ENCODE measurements at places on chromosomes 12 and 14.

DNA sequence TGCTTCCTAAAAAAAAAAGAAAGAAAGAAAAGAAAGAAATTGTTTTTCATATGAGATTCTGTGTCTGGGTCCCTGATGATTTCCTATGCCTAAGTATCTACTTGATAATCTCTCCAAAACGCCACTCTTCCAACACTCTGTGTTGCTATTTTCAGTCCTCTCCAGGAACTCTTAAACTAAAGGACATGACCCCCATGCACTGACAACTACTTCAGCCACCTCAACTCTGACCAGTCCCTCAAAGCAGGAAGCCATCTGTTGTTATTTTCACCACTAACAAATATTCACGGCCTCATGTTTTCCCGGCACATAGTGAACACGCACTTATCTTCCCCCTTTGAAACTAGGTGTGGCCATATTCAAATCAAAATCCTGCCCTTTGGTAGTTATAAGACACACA lies 259.3 kb downstream of the PPFIA2 start:
- no peak for DNase-seq

- no peak for DNase-seq
These were observed 16.7 kb downstream of the CLSTN3 start for GRCh38 chr12:7146906-7147305.

- DNase-seq: no peak
These were observed 198.0 kb downstream of the FOXN3 start for GRCh38 chr14:89219051-89219450.

DNA sequence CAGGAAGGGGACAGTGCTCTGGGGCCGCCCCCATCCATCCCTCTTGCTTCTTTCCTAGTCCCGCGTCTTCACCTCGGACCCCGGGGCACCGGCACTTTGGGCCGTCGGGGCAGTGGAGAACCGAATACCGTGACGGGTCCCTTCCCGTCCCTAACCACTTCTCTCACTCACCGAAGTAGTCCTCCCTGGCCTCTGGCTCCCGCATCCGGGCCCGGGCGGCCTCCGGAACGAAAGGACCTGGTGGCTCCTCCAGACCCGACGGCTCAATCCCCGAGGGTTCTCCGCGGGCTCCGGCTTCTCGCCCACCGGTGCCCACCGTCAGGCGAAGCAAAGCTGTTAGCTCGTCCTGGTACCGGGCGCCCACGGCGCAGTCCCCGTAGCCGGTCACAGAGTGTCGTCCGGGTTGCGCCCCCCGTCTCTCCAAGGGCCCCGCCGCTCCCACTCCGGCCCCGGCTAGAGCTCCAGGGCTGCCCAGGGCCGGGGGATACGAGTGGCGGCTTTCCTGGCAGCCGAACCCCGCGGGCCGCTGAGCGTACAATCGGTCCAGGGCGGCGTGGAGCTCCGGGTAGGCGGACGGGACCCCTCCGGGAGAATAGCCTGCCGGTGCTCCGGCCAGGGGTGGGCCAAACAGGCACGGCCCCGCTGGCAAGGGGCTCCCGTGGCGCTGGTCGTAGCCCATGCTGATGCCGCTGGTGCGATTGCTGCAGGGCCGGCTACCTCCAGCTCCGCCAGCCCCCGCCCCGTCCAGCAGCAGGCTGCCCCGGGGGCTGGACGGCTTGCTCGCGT lies 1.1 kb downstream of the AJUBA start:
- no peak for DNase-seq

GRCh38 chr12:89289720-89290119 lies 62.6 kb downstream of the DUSP6 start:
- DNase-seq: no peak

GRCh38 chr14:35878272-35879150 lies 52.4 kb downstream of the BRMS1L start:
- no peak for DNase-seq

GRCh38 chr12:122282061-122282460 lies 15.8 kb upstream of the VPS33A start:
- no peak for DNase-seq

GRCh38 chr12:65902500-65902899 lies 78.2 kb downstream of the HMGA2 start:
- DNase-seq: peak; percentile 62

- no peak for DNase-seq
These were observed 4.8 kb downstream of the RNU4-2 start for GRCh38 chr12:120286768-120287490.

GRCh38 chr12:7602277-7602676 lies 63.4 kb downstream of the APOBEC1 start:
- DNase-seq: no peak

DNA sequence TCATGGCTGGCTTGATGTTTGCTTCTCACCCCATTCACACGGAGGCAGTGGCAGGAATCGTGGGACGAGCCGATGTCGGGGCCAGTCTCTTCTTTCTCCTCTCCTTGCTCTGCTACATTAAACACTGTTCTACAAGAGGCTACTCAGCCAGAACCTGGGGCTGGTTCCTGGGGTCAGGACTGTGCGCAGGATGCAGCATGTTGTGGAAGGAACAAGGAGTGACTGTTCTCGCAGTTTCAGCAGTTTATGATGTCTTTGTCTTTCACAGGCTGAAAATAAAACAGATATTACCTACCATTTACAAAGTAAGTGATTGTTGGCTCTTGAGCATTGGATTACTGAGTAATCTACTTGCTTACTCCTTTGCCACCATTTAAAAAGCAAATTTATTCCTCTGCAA lies 170.6 kb downstream of the TMTC2 start:
- no peak for DNase-seq

DNA sequence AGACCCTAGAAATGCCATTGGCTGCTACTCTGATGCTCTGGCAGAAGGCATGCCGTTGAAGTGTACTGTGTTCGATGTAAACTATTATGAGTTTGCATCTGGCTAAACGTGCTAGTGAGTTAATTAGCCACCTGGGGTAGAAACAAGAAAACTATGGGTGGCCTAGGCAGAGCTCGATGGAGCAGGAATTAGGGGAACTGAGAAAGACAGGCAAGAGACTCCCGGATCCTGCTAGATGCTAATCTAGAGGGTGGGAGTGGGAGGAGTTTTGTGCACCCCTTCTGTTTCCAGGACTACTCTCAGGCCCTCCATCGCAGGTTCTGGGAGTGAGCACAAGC lies 32.0 kb downstream of the TMEM63C start:
- DNase-seq: no peak

- no peak for DNase-seq
These were observed 64.8 kb upstream of the BDKRB2 start for GRCh38 chr14:96139879-96140278.

GRCh38 chr12:11158885-11159444 lies 12.0 kb upstream of the SMIM10L1 start:
- DNase-seq: no peak

GRCh38 chr14:103279142-103280025 lies 54.7 kb upstream of the EIF5 start:
- DNase-seq: no peak

- no peak for DNase-seq
These were observed 779.7 kb upstream of the FLRT2 start for GRCh38 chr14:84750284-84750683.

DNA sequence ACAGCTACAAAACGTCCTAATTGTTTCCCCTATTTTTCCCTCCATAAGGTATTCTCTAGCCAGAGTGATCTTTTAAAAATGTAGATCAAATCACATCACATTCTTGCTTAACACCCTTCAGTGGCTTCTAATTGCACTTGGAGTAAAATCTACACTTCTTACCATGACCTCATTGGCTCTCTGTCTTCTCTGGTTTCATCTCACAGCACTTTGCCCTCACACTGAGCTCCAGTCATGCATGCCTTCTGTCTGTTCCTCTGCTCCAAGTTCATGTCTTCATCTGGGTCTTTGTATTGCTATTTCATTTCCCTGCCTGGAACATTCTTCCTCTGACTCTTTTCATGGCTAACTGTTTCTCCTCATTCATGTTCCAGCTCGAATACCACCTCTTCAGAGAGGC lies 220.4 kb upstream of the GARIN6 start:
- peak; percentile 11 for DNase-seq

- DNase-seq: no peak
These were observed 1126.1 kb downstream of the TMEM121 start for GRCh38 chr14:106652494-106652893.

- no peak for DNase-seq
These were observed 10.6 kb downstream of the BBS10 start for GRCh38 chr12:76337583-76337982.

- peak; percentile 2 for DNase-seq
These were observed 624.1 kb upstream of the FOXG1 start for GRCh38 chr14:28142400-28143015.

GRCh38 chr12:49089821-49090773 lies 4.5 kb downstream of the DHH start:
- DNase-seq: no peak

DNA sequence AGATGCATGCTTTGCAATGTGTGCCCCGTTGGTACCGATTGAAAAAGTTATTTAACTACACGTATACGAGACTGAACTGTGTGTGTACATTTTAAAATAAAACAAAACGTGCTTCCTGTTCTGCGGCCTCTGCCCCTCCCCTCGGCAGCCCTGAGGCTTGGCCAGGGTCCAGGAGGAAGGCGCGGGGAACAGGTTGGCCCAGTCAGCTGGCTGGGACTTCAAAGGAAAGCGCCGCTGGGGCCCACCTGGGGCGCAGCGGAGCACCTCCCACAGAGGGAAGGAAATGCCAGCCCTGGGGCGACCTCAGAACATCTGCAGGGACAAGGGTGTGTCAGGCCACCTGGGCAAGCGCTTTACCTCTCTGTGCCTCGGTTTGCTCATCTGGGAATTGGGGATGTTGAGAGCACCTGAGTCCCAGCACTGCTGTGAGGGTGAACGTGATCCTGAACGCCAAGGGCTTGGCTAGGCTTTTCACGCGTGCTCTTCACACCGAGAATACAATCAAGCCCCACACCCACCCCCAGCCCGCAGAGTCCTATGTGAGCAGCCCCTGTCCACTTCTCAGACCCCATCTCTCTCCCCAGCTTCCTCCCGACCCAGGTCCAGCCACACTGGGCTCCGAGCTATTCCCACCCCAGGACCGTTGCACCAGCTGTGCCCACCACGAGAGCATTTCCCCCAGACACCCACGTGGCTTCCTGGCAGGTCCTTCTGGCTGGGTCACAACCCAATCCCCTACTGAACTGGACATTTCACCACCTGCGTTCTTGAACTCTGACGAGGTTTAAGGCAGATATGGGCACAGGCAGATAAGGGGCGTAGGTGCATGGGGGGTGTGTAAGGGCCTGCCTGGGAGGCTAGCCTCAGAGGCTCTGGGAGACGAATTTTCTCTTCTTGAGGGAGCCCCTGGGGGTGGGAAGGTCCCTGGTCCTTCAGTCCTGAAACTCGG lies 41.9 kb upstream of the NCOR2 start:
- DNase-seq: peak; percentile 86

DNA sequence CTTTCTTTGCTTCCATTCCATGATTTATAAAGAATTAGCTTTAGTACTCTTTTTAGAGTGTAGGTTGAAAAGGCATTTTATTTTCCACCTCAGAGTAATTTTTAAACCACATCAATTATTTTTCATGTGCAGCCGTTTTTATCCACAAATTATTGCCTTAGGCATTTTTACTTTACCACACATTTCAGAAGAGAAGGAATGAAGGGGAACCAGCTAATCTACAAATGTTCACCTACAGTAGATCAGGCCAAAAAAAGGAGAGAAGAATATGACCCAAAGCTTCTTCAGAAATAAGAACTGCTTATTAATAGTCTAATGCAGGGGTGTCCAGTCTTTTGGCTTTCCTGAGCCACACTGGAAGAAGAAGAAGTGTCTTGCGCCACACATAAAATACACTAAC lies 19.8 kb upstream of the NTN4 start:
- no peak for DNase-seq

DNA sequence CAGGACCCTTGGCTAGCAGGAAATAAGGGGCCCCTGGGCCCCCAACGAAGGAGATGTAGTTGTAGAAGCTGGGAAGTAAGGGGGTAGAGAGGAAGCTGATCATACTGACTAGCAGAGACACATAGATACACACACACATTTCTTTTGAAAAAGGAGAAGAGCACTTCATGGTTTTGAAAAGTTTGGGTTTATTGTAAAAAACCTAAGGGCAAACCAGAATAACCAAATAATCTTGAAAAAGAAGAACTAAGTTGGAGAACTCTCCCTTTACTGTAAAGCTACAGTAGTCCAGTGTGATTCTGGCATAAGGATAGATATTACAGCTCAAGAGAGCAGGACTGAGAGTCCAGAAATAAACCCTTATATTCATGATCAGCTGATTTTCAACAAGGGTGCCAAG lies 5.8 kb upstream of the HCAR3 start:
- DNase-seq: no peak

DNA sequence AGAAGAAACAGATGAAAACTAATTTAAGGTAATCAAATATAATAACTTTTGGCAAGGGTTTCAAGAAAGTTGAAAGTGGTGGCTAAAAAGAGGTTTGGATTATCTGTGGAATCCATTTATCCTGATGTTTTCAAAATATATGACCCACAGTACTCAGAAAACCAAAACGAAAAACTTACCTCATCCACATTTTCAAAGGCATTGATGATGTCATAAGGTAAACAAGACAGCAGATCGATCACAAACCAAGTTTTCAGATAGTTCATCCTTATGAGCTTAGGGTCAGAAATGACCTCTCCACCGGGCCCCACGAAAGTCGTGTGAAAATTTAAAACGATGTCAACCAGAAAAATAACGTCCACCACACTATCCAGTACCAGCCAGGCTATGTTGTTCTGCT lies 64.6 kb downstream of the KCNH5 start:
- no peak for DNase-seq

GRCh38 chr14:30966415-30967363 lies 58.8 kb upstream of the AP4S1 start:
- no peak for DNase-seq

GRCh38 chr14:24432259-24433131 lies 2.7 kb downstream of the KHNYN start:
- DNase-seq: no peak

DNA sequence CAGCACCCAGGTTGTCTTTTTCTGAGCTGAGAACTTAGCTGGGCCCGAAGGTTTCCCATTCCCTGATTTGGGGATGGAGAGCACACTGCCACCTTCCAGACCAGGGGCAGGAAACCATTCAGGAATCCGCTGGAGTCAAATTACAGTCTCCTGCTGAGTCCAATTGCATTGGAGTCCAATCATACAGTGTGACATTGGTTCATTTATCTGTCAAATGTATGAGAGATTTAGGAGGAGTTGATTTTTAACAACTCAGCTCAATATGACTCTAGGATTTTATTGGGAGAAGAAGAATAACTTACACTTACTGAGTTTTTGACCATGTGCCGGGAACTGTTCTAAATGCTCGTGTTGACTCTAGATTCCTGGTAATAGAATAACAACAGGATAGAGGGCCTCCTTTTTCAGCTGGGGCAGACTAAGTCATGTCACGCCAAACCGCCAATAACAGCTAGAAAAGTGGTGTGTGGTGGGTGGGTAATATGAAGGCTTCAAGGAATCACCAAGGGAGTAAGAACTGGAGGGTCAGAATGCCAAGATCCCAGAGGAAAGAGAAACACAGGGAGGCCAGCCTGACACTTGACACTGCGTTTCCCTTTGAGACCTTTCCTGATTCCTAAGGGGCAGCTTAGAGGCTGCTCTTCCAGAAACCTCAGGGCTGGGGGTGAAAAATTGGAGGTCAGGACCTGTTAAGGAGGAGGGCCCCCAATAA lies 11.5 kb downstream of the SYNDIG1L start:
- DNase-seq: no peak

Measured in NAMALWA (cell line).